ENCODE measurements at places on chromosomes 11 and 22.

GRCh38 chr11:35239471-35240075 lies 100.6 kb downstream of the CD44 start:
- DNase-seq, result peak; percentile 54

DNA sequence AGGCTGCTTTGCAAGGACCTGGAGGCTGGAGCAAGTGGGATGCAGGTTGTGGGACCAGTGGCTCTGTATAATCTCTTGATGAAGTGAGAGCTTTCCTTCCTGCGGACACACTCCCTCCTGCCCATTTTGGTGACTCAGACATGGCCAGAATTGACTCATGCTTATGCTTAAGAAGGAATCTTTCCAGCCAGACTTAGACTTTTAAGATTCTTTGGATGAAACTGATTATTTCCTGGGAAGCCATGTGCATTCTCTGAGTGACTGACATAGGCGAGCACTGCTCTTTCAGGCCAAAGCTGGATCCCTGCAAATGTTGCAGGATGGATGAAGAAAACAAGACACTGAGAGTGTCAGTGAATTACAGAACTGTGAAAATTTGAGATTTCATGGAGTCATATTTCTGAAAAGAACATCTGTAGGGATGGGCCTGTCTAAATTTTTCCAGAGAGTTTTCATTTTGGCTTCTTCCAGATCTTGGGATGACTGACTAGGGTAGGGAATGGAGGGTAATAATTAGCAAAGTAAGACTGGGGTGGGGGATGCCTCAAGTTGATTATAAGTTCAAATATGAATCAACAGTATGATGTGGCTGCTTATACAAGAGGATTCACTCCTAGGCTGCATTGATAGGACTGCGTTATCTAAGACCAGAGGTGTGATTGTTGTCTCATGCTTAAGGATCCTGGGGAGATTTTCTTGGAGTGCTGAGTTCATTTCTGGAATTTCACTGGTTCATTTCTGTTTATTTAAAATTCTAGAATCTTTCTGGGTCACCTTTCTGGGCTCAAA lies 195.8 kb downstream of the HIPK3 start:
- no peak for DNase-seq

DNA sequence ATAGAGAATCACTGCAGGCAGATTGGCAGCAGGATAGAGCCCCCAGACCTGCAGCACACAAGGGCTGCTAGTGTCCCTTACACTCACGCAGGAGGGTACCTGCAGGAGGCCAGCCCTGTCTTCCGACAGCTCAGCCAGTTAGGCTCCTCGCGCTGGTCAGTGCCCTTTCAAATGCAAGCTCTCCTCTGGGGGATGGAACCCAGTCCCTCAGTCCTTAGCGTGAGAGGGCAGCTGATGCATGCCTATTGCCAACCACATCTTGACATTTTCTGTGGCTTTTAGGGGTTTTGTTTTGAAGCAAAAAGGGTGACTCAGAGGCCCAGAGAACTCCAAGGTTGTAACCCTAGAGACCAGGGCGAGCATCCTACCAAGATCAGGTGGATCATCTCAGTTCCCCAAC lies 40.0 kb downstream of the WNT11 start:
- DNase-seq, result no peak

DNA sequence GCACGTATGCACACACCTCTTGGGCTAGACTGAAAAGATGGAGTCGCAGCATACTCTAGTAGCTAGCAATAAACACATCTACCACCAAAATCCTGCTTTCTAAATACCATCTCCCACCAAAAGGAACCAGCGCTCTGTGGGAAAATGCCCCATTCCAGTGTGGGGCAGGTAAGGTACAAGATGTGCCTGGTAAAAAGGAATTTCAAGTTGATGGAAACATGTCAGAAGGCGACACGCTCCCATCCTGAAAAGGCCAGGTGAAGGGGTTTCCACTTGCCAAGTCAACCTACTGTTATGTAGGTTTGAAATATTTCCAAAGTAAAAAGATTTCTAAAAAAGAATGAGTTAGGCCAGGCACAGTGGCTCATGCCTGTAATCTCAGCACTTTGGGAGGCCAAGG lies 8.8 kb downstream of the DGCR2 start:
- DNase-seq, result no peak

- no peak for DNase-seq
These were observed 22.3 kb downstream of the TPST2 start for GRCh38 chr22:26567610-26568009.

- DNase-seq, result no peak
These were observed 816 bp upstream of the PLEKHA7 start for GRCh38 chr11:17014833-17015626.

DNA sequence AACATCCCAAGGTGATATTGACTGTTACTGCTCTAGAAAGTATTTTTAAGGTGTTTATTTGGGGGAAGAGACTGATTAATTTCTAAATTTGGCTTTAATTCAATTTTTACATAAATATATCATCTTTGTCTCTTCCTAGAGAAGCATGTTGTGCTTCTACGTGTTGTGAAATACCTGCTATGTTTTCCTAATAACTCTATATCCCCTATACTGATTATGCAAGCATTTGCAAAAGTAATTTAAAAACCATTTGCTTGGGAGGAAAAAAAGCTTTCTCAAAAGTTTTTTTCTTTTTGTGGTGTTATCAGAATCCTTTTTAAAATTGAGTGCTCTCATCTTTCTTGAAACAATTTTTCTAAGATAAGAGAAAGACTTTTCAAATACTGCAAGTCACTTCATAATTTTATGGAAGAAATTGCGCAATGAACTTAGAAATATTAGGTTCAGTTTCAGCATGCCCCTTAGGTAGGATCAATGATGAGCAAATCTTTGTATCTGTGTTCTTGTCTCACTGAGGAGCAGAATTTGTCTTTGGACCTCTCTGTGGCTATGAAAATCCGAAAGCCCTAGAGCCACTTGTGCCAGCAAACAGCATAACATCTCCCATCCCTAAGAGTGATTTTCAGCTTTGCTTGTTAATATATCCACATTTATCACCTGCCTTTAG lies 7.4 kb upstream of the BLID start:
- no peak for DNase-seq

GRCh38 chr22:27292542-27293299 lies 508.8 kb downstream of the MN1 start:
- DNase-seq, result no peak

- no peak for DNase-seq
These were observed 10.5 kb downstream of the ARL14EP start for GRCh38 chr11:30333405-30333804.

DNA sequence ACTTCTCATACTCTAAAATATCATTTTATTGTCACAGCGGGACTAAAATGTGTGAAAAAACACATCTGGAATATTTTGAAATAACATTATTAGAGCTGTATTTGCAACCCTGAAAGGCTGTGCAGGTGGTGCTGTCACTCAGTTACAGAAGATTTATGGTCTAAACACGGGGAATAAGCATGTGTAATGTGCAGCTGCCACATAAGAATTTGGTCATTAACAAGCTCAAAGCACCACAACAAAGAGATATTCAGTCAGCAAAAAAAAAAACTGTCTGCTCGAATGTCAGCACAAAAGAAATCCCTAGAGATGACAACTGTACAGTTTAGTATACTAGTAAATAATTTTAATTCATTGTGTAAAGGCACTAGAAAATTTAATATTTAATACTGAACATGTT lies 31.3 kb downstream of the TMEM123 start:
- DNase-seq, result no peak

DNA sequence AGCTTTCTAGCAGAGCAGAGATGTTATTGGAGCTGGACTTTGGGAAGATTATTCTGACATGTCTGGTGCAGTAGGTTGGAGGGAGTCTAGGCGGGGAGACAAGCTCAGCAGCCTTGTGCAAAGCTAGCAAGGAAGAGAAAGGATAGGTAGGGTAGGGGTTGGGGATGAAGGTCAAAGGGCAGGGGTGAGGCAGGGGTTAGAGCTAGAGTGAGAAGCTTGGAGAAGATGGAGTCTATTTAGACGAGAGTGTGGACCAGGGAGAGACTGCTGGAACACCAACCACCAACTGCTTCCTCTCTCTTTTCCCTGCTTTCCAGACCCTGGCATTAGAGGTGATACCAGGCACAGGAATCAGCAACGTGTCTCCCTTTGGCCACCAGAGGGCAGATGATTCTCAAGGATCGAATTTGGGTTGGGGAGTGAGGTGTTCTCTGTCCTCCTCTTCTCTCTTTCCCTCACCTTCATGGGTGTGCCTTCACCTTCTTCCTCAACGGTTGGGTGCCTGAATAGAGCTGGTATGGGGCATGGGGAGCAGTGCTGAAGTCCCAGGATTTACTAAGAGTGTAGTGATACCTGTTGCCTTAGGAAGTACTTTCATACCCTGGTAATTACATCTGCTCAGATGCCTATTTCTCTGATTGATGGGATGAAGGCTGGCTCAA lies 1.8 kb upstream of the MARK2 start:
- peak; percentile 73 for DNase-seq

DNA sequence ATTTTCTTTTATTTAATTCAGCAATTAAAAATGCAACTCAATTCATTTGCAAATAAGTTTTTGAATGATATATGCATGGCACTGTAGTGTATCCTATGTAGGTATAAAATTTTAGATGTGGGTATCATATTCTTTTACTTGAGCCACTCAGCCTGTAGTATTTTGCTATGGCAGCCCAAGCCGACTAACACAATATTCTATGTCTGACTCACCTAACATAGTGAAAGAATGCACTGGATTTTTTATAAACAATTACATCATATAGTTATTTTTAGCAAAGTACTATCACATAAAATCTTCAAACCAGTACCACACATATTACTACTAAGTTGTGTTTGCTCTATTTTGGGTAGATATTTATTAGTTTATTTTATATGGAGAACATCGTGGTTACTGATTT lies 21.9 kb upstream of the GRIA4 start:
- DNase-seq, result no peak

DNA sequence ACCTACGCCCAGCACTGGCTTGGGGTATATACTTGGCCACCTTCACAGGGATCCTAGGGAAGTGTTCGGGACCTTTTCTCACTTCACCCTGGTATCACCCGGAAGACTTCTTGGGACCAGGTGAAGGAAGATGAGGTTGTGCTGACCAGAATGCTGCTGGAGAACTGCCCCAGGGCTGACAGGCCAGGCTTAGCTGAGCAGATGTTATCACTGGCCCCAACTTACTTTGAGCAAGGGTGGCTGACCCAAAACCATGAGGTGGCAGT lies 4.5 kb downstream of the FTH1 start:
- DNase-seq, result no peak

- DNase-seq, result no peak
These were observed 351.2 kb upstream of the API5 start for GRCh38 chr11:42960521-42961088.

DNA sequence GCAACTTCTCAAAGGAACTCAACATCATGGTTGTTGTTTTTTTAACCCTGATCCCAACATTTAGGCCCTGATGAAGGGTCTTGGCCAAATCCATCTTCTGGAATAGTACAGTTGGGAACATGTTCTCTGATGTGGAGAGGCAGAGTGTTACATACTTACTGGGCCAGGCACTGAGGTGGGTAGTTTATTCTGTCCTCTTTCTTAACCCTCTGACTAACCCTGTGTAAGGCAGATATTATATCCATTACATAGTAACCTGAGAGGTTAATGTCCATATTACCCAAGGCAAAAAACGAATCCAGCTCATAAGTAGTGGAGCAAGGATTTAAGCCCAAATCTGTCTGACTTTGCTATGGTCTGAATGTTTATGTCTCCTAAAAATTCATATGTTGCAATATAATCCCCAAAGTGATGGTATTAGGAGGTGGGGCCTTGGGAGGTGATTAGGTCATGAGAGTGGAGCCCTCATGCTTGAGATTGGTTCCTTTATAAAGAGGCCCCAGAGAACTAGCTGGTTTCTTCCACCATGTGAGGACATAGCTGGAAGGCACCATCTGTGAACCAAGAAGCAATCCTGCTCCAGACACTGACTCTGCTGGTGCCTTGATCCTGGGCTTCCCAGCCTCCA lies 16.3 kb downstream of the PPFIBP2 start:
- DNase-seq, result peak; percentile 40

DNA sequence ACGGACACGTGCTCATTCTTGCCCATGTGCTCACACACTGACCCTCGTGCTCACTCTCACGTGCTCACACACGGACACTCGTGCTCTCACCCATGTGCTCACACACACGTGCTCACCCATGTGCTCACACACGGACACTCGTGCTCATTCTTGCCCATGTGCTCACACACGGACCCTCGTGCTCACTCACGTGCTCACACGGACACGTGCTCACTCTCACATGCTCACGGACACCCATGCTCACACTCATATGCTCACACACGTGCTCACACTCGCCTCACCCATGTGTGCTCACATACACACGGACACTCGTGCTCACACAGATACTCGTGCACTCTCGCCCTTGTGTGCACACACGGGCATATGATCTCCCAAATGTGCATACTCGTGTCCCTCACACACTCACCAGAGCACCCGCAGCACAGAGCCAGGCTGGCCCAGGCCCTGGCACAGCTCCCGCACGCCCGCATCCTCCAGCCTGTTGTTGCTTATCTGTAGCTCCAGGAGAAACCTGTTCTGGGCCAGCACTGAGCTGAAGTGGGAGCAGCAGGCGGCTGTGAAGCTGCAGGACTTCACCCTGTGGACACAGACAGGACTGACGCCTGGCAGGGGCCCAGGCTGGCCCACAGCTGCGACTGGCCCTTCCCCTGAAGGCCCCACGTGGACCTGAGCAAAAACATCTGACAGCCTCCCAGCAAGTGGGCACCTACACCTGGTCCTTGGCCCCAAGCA lies 9.3 kb downstream of the RNH1 start:
- DNase-seq, result no peak

DNA sequence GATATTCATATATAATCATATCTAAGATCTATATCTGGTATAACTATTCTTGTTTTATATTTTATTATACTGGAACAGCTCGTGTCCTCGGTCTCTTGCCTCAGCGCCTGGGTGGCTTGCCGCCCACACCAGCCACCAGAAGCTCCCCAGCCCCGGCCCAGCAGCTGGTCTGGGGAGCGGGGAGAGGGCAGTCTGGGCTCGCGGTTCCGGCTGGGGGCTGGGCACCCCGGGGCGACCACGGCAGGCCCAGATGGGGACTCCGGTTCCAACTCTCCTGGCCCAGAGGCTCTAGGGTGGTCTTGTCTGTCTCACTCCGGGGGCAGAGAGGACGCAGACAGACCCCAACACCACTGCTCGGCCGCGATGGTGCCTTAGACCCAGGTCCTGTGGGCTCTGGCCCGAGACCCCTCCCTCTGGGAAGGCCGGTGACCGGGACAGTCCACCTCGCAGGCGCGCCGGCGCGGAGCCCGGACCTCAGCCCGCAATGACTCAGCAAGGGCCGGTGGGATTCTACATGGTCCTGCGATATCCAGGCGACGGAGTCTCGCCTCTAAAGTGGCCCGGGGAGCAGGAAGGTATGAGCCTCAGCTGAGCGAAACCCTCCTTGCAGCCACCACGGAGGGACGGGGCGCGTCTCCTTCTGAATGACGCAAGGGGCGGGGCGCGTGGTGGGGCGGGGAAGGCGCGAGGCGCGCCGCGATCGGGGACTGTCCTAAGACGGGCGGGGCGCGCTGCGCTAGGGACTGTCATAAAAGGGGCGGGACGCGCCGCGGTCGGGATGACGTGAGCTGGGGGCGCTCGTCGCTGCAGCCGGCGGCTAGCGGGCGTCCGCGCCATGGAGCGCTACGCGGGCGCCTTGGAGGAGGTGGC lies at the start of gene DGCR6:
Gene DGCR6 (plus strand): TSS at position 781 of the 870 bp plus-strand sequence. CDS start 55 bp downstream, at position 836.
- no peak for DNase-seq

Measured in inflammatory macrophage treated with lipopolysaccharide for 4 hours (primary cell).